Stimulated activated CD8-positive, alpha-beta memory T cell treated with anti-CD3 and anti-CD28 coated beads, Interleukin-12 subunit alpha, Interleukin-12 subunit beta, amount 100 ng/mL, for 4 hours (primary cell): ENCODE measurements at places on chromosomes 2 and 18.

- DNase-seq, result no peak
Observed at GRCh38 chr2:175012516-175012915, 7.3 kb upstream of the CHN1 start.

- DNase-seq, result no peak
Observed at GRCh38 chr2:33704406-33704855, 105.3 kb upstream of the FAM98A start.

DNA sequence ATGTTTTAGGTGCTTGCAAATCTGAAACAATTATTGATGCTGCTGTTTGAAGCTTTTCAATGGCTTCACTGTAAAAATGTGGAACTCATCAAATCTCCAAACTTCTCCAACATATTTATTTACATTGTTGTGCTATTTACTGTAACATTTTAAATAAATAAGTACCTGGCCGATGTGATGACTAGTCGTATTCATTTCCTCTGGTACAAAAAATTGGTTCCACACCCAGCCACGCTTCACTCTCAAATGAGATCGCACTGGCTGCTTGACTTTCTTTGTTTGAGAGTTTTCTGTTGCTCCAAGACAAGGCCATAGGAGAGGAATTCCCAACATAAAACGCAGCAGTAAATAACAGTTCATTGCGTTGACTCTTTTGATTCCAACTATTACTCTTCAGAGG is 32.0 kb downstream of the CDH19 start:
- no peak for DNase-seq

DNA sequence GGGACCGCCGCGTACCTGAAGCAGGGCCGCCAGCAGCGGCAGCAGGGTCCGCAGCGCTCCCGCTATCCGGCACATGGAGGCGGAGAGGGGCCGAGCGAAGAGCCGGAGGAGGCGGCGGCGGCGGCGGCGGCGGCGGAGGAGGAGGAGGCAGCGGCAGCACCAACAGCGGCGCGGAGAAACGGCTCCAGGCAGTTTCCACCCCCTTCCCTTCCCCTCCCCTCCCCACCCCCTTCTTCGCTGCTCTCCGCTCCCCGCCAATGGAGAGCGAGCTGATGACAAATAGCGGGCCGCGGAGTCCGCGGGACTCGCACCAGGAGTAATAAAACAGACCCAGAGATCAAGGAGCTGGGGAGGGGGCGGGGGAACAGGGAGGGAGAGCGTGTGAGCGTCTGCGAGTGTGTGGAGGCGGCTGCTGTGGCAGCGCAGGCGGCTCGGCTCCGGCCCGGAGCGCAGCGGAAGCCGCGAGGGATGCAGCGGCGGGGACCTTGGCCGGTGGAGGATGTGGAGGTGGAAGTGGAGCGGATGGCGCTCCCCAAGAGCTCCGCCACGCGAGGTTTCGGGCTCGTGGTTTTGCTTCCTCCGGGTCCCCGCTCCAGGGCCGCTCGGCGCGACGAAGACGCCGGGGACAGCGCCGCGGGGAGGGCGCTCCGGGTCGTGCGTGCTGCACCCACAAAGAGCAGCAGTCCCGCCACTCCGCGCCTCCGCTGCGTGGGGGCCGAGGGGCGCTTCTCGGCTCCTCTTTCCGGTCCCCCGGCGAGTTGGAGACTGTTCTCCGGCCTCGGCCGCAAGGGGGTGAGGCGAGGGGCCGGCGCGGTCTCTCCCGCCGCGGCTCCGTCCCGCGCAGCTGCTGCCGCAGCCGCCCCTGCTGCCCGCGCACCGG is at the start of gene CDH2:
Gene CDH2 (minus strand): TSS at position 183 of the 880 bp plus-strand sequence. CDS start 108 bp downstream, at position 75.
- DNase-seq, result no peak

- DNase-seq, result no peak
Observed at GRCh38 chr2:178848335-178848734, 41.1 kb upstream of the TTN start.

- no peak for DNase-seq
Observed at GRCh38 chr2:74522516-74522915, 3.5 kb downstream of the DQX1 start.

- no peak for DNase-seq
Observed at GRCh38 chr2:163849756-163850435, 114.1 kb upstream of the FIGN start.

DNA sequence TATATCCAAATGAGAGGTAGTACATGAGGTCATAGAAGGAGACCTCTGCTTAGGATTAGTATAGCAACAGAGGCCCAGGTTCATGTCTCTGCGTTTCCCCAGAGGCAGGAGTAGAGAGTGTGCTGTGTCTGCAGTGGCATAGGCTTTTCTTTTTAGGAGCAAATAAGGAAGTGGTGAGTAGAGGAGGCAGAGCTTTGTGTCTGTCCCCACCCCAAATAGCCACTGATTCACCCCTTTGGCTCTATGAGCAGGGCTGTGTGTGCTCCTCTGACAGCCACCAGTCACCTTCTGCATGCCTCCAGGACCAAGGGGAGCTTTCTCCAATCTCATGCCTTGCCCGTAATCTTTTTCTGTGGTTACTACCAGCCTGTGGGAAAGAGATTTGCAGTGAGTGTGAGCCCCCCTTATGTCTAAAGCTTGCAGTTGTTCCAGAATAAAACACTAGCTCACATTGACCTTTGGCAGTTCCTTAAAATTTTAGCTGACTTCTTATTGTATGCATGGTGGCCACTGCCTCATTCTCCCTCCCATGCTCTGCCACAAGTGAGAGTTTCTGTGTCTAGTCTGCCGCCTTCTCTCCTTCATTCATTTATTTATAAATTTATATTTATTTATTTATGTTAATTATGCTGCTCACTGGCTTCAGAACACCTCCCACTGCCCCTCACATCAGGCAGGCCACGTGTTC is 23.5 kb upstream of the ELAC1 start:
- no peak for DNase-seq

GRCh38 chr2:29239209-29239960 is 124.2 kb downstream of the CLIP4 start:
- no peak for DNase-seq

GRCh38 chr18:7349181-7349837 is 118.4 kb downstream of the LRRC30 start:
- DNase-seq, result no peak

- DNase-seq, result no peak
Observed at GRCh38 chr2:19295998-19296502, 62.4 kb downstream of the OSR1 start.

GRCh38 chr2:26521054-26521912 is 43.4 kb upstream of the OTOF start:
- DNase-seq, result no peak

- no peak for DNase-seq
Observed at GRCh38 chr2:6290217-6291015, 575.3 kb downstream of the CMPK2 start.

- no peak for DNase-seq
Observed at GRCh38 chr2:164186591-164186990, 434.7 kb downstream of the GRB14 start.

- DNase-seq, result no peak
Observed at GRCh38 chr2:10080536-10081304, 509 bp upstream of the CYS1 start.
